Stimulated activated CD8-positive, alpha-beta memory T cell treated with anti-CD3 and anti-CD28 coated beads, Interleukin-12 subunit alpha, Interleukin-12 subunit beta, amount 100 ng/mL, for 4 hours (primary cell): ENCODE measurements at places on chromosomes 4 and X.

DNA sequence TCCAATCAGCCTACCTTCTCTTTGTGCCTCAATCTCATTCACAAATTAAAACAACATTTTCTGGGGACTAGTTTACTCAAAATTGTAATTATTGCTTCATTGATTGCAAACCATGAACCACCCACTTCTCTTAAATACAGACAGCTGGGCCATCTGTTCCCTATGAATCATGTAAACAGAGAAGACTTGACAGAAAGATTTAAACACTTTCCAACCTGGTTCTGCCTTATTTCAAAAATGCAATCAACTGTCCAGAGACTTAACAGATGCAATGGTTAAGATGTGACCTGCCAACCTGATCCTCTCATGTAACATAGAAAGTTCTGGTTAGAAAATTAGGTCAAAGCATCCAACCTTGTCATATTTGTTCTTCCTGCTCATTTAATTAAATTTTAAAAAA is 20.8 kb upstream of the SERTM2 start:
- no peak for DNase-seq

GRCh38 chrX:120522820-120523219 is 37.9 kb downstream of the CUL4B start:
- DNase-seq = no peak

DNA sequence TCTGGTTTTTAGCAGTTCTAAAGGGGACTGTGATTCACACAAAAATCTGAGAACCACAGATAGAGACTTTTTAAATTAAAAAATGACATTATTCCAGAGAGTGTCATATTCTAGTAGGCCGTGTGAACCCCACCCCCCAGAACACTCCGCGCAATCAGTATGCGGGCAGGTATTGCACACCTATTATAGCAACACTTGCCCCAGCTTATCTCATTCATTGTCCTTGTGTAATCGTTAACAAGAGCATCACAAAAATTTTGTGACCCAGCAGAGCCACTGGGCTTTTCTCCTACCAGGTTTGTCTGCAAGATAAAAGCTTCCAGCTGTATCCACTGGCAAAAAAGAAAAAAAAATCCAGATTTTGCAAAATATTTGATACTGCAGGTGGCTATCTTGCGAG is 394.1 kb upstream of the SMIM31 start:
- DNase-seq = no peak

DNA sequence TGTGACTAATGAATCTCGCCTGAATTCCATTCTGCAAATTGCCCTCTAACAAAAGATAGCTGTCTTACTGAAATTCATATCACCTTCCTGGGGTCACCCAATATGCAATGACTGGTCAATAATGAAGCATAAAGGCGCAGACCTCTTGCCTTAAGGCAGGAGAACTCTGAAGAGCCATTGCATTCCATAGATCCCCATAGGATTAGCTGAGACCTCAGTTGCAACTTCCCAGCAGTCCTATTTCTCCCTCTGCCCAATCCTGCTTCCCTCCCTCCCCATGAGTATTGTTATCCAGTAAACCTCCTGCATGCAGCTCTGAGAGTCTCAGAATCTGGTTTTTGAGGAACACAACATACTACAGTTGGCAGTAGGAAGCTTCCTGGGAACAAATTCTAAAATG is 396.5 kb downstream of the DCAF12L2 start:
- no peak for DNase-seq

DNA sequence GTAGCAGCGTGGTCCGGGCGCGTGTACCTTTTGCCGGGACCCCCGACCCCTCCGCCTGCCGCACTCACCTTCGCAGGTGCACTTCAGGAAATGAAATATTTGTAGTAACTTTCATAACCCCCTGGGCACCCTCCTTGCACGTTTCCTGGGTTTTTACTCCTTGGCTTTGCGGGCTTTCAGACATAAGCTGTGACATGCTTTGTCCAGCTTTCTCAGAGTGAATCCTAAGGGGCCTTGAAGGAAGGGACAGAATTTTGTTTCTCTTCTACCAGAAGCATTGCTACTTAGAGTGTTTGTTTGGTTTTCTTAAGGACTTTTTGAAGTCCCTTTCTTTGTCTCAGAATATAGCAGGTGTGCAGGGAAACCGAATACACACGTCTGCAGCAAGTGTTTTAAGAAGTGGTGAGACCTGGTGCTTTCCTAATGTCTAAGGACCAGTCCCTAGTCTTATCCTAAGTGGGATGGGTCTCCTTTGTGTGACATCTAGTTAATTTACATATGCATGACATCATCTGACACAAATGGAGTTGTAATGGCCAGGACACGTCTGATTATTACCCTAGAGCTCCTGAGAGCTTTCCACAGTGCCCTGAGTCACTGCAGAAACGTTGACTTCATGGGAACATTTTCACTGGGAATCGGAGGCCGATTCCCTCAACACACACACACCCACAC is 1.3 kb downstream of the FAM149A start:
- DNase-seq = no peak

- no peak for DNase-seq
Measured at GRCh38 chr4:1602655-1603412, 81.3 kb downstream of the FAM53A start.

DNA sequence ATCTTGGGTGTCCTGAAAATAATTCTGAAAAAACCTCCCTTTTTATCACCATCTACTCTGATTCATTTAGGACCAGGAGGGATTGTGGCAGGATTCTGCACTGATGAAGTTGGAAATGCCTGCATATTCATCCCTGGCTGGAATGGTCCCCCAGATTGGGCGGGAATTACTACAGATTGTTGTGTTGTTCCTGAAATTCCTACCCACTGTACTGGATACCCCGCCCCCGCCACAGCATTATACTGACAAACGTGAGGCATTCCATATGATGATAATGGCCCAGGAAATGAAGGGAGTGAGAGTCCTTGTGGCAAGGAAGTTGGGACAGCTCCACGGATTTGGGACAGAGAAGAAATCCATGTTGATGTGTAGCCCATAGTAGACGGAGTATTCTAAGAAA is 15.2 kb upstream of the FAM120C start:
- no peak for DNase-seq

DNA sequence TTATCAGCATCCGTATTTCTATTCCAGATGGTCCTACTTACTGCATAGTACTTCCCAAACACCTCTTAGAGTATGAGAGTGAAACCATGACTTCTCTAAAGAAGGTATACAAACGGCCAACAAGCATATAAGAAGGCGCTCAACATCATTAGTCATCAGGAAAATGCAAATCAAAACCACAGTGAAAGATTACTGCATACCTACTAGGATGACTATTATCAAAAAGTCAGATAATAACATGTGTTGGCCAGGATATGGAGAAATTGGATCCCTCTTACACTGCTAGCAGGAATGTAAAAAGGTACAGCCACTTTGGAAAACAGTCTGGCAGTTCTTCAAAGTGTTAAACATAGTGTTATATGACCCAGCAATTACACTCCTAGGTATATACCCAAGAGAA is 215.3 kb upstream of the CXorf66 start:
- DNase-seq = no peak

- no peak for DNase-seq
Measured at GRCh38 chr4:40603281-40603680, 26.4 kb downstream of the RBM47 start.

- DNase-seq = no peak
Measured at GRCh38 chr4:66688674-66689073, 856.6 kb downstream of the CENPC start.

GRCh38 chr4:135319685-135320084 is 1118.1 kb upstream of the PABPC4L start:
- DNase-seq = no peak

DNA sequence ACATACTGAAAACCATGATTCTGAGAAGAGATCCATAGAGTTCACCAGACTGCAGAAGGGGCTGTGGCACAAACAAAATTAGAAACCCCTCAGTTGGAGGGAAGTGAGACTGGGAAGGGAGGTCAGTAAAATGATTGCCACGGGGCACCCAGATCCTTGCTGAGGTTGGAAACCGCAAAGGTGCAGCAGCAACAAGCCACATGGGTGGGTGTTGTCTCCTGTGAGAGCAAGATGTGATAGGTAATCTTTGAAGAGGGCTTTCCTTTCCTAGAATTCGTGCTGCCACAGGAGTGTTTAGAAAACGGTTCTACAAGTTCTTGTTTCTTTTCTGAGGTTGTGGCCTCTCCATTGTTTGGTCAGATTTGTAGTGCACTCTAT is 85.5 kb downstream of the NFKB1 start:
- DNase-seq = no peak

- no peak for DNase-seq
Measured at GRCh38 chrX:69389101-69389501, 115.0 kb upstream of the NALF2 start.

DNA sequence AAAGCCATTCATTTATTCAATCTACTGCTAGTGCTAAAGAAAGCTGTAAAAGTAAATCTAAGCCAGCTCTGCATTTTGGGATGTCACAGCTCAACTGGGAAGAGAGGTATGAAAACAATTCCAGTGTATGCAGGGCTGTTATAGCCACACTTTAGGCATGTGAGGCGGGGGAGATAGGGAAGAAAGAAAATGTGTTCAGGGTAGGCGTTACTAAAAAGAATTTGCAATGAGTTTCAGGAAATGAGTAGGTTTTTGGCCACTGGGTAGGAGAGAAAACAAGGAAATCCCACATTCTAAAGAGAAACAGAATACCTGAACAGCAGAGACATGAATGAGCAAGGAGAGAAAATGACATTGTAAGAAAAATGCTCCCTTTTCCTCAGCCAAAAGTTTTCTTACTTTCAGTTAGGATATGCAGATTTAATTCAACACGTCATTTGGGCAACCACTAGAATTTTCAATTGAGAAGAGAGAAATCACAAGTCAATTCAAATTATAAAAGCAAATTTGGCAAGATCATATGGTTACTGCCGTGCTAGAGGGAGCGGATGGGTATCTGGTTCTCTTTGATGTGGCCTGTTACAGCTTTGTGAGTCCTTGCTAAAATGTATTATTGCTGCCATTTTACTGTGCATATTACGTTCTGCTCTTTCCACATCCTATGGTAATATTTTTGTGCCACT is 226.3 kb downstream of the KCNIP4 start:
- no peak for DNase-seq

GRCh38 chr4:52585379-52585778 is 73.7 kb downstream of the USP46 start:
- no peak for DNase-seq

- no peak for DNase-seq
Measured at GRCh38 chr4:17447675-17448298, 64.1 kb downstream of the QDPR start.

GRCh38 chr4:47615385-47615784 is 130.3 kb downstream of the ATP10D start:
- no peak for DNase-seq

DNA sequence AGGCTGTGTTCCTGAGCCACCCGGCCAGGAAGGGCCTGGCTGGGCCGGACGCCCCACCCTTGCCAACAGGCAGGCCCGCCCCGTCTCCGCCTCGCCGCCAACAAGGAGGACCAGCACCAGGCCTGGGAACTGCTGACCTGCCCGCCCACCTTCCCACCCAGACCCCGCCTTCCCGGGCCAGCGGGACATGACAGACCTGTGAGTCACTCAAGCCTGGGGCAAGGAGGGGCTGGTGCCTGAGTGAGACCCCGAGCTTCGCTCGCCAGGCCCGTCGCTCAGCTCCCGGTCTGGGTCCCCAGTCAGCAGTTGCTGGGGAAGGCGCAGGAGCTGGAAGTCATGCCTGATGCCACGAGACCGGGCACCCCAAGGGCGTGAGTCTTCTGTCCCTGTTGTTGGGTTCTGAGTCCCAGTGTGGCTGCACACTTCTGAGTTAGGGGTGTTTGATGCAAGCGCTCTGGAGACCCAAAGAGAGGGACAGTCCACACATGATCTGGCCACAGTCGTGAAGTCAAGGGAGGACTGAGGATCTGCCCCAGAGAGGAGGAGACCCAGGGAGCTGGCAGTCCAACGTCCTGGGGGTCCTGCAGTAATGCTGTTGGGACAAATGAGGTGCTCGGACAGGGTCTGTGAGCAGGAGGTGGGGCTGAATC is at the start of gene DNASE1L1:
Gene DNASE1L1 (minus strand): TSS at position 33 of the 650 bp plus-strand sequence. CDS start 3,686 bp downstream, outside the sequence.
- no peak for DNase-seq

- DNase-seq = peak; percentile 7
Measured at GRCh38 chrX:118536687-118537461, 41.3 kb downstream of the DOCK11 start.

GRCh38 chr4:1470816-1471442 is 64.7 kb upstream of the NKX1-1 start:
- no peak for DNase-seq

DNA sequence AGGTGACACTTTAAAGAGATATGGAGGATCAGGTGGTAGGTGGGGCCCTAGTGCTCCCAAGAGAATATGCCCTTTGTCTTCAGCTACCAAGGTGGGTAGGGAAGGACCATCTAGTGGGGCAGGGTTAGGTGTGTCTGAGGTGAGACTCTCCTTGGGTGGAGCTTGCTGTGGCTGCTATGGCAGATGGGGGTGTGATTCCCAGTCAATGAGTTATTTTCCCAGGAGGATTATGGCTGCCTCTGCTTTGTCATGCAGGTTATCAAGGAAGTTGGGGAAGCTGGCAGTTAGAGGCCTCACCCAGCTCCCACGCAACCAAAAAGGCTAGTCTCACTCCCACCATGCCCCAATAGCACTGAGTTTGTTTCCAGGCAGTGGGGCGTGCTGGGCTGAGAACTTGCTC is 18.0 kb upstream of the SPIN2A start:
- no peak for DNase-seq

- no peak for DNase-seq
Measured at GRCh38 chrX:55132416-55132815, 43.6 kb downstream of the PAGE2 start.

DNA sequence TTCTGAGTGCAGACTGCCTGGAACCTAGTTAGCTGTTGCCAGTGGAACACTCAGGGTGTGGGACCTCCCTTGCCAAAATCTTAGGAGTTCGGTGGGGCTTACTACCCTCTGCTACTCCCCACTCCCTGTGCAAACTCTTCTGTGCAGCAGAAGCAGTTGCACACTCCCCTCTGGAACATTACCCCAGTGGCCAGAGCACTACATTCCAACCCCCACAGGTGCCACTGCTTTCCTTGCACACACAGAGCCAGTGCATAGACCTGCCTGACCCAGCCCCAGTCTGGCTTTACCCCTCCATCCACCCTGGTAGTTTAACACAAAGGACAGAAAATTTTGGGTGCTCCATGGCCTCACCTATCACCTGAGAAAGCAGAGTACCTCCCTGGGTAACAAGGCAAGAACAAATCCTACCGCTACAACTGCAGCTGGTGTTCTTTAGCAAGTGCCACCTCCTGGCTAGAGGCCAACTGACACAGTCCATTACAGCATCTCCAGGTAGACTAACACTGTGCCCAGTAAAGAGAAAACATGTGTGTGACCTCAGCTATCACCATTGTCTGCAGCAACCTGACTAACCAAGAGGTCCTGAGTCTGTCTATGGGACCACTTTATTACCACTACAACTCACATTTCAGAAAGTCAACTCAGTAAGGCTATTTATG is 11.5 kb upstream of the RASSF6 start:
- no peak for DNase-seq

DNA sequence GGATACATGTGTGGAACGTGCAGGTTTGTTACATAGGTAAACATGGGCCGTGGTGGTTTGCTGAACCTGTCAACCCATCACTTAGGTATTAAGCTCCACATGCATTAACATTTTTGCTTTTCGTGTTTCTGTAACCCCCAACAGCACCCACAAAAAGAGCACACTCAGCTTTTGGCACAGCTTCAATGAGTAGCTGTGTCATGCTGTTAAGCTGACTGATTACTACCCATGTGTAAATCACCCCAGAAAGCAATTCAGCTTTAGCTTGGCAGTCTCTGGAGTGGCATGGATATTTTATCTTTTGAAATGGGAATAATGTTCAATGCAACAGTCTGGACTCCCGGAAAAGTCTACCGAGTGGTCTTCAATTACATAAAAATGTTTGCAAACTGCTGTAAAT is 734.3 kb downstream of the STIM2 start:
- no peak for DNase-seq

GRCh38 chrX:103730147-103730795 is 19.6 kb downstream of the TMEM31 start:
- no peak for DNase-seq
